Astrocyte of the cerebellum (primary cell): ENCODE measurements at places on chromosomes 7 and 10.
A peak's percentile ranks its signal among the peaks of the same experiment; 100 is the strongest.

GRCh38 chr7:108072116-108072515, 58.0 kb downstream of the LAMB4 start:
- no peak for DNase-seq

DNA sequence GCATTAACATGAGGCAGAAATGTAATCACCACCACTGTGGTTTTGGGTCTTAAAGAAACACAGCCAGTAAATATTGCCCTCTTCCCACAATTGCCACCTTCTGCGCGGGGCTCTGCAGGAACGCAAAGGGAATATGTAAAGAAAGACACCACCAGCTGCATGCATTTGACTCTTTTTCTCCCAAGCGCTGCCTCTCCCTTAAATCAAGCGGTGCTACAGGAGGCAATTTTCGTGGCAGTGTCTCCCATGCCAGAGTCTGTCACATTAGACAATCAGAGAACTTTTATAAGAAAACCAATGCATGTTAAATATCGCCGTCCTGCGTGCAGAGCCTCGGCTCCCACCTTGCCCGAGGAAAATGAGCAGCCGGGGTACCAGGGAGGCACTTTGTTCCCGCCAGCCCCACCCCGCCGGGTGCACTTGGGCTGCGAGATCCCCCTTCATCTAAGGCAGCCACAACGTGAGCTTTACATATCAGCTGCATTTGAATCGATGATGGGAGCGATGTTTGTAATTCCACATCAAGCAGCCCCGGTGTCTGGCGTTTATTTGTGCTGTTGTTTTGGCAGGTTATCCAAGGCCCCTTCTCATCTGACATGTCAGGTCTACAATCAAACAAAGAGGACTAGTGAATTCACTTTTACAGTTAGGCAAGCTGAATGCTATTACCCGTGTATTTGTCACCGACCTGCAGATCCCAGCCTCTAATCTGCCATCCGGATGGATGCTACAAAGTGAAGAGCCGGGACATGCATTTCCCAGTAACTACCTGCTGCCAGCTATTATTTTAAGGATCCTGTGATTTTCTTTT, 72.3 kb upstream of the MGMT start:
- no peak for DNase-seq

GRCh38 chr7:18201350-18201749, 173.7 kb upstream of the PRPS1L1 start:
- no peak for DNase-seq

DNA sequence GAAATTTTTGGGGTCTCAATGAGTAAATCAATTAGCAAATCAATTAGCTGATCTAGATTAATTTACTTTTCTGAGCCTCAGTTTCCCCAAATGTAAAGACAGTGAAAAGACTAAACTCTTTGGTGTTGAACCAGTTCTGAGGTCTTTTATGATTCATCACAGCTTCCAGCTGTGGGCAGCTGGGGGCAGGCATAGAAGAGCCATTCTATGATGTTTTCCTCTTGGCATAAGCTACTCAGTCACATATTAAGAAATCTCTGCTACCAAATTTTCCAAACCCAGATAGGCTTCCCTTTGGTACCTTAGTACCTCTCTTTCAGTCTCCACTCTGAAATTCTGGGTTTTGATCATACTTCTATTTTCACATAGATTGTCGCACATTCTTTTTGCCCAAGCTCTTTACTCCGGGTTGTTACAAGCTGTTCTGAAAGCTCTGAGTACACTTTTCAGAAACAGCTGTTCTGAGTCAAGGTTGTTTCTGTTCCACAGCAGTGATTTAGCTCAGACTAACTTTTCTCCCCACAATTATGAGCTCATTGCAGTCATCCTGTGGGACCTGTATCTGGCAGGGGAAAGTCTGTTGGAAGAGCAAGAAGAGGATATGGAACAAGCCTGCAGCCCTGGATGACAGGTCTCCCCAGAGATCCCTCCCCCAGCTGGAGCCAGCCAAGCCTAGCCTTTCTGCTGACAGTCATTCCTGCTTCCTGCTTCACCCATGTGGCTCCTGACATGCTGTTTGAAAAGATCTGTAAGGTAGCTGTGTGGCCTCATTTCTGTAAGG, 599.6 kb upstream of the GHITM start:
- no peak for DNase-seq

- DNase-seq, result no peak
Observed at GRCh38 chr7:148222721-148223120, 367.8 kb upstream of the C7orf33 start.

DNA sequence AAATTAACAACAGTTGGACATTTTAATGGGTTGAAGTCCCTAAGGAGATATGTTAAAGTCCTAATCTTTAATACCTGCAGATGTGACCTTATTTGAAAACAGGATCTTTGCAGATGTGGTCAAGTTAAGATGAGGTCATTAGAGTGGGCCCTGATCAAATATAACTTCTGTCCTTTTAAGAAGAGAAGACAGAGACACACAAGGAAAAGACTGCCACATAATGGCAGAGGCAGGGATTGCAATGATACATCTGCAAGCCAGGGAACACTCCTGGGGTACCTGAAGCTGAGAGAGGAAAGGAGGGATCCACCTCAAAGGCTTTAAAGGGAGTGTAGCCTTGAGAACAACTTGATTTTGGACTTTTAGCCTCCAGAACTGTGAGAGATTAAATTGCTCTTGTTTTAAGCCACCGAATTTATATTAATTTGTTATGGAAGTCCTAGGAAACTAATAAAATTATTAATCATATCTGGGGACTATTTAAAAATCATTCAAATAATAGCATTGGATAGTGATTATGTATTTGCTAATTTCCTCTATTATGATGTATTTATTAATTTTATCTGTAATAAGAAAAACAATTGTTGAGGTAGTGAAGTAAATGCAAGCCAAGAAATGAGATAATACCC, 700.0 kb upstream of the PCDH15 start:
- DNase-seq, result peak; percentile 18
